ENCODE measurements at places on chromosomes 3 and 15. TPM values are rescaled to one million over a fixed set of nuclear protein-coding genes. Genes with fewer than 3 reads are reported as not detected.
A peak's percentile ranks its signal among the peaks of the same experiment; 100 is the strongest.

GRCh38 chr3:14300721-14301399 lies 101.5 kb upstream of the SLC6A6 start:
- DNase-seq, result peak; percentile 81

GRCh38 chr3:116140100-116140689 lies 305.1 kb downstream of the LSAMP start:
- DNase-seq, result no peak

DNA sequence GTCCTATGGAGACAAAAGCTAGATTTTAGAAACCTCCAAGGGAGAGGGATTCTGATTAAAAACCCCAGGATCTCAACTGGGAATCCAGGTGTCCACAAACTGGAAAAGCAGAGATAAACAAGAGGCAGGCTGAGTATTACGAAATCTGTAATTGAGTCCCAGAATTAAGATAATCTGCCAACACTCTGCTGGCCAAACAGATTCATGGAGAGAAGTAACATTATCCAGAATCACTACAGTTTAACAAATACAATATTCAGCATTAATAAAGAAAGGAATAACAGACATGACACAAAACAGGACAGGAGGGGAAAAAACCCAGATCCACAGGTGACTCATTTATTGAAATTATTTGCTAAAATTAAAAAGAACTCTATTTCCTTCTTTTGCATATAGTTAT lies 227.2 kb upstream of the NANOGP8 start:
- DNase-seq, result no peak

MORF4L1 gene
- 330 TPM for total RNA-seq

DNA sequence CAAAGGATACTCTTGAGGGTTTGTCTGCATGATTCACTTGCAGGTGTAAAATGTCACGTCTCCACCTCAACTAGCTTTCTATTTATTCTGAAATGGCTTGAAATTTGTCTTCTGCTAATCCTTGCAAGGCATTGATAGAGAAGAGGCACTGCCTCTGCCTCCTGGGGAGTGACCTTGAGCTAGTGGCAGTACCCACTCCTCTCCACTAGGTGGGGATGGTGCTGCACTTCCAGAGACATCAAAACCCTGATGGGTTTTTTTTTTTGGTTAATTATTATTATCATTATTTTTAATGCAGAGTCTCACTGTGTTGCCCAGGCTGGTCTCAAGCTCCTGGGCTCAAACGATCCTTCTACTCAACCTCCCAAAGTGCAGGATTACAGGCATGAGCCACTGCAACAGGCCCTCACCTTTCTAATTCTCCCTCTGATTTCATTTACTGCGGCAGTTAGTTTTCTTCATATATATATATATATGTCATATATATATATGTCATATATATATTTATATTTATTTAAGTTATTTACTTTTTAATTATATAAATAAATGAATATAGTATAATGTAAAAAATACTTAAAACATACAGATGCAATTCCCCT lies 117.6 kb upstream of the EIF1B start:
- no peak for DNase-seq

C3orf85 gene
- not detected for total RNA-seq

SERPINI2 gene
- total RNA-seq, result 2.2 TPM

DNA sequence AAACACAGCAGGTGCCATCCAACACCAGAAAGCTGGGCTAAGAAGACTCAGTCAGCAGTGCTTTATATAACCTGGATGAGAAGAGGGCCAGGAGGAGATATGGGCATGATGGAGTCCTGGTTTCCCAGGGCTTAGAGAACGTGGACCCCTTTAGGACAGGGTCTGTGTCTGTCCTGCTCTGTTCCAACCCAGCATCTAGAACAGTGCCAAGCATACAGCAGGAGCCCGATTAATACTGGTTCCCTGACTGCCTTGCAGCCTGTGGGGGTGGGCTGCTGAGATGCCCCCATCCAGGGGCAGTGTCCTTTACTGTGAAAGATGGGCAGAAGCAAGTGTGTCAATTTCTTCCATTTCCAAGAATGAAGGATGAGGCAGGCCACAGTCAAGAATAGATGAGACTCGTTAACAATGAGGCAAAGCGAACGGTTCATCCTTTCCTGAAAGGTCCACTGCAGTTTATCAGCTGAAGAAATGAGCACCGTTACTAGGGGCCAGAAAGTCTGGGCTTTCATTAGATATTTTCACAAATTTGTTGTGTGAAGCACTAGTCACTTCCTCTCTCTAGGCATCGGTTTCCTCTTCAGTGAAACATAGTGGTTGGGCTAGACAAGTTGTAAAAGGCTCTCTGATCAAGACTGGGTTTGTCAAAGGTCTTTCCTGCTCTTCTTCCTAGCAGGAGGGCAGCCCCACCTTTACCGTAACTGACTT lies 72.0 kb upstream of the HERC1 start:
- DNase-seq, result no peak

ADCY5 gene
- 105 TPM for total RNA-seq

DNA sequence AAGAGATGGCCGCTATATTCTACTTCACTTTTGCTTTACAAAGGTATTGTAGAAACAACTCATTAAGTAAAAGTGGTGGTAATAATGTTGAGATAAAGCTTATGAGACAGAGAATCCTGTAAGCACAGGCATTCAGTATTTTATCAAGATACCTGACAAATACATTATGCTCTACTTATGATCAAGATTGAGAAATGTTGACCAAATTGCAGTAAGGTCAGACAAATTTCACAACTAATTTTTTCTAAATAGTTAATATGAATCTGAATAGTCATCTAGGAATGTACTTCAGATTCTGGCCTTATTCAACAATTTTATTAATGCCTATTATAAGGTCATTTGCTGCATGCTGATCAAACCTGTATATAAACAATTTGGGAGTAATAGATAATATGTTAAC lies 95.1 kb upstream of the MBNL1 start:
- no peak for DNase-seq

DNA sequence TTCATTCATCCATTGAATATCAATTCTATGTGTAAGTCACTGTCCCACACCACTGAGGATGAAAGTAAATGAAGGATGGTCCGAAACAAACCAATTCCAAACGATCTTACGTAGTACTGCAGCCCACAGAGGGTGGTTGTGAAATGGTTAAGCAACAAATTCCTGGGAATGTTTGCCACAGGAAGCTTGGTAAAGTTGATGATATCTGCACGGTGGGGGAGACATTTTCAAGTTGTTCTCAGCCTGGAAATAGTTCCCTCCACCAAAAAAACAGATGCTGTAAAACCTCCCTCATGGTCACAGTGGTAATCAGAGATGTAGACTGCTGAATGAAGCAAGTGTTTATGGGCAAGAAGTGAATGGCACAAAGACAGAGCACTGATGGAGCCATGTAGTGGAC lies 35.9 kb upstream of the BNC1 start:
- DNase-seq, result no peak

ADPRH gene
- total RNA-seq, result 9.7 TPM

DNA sequence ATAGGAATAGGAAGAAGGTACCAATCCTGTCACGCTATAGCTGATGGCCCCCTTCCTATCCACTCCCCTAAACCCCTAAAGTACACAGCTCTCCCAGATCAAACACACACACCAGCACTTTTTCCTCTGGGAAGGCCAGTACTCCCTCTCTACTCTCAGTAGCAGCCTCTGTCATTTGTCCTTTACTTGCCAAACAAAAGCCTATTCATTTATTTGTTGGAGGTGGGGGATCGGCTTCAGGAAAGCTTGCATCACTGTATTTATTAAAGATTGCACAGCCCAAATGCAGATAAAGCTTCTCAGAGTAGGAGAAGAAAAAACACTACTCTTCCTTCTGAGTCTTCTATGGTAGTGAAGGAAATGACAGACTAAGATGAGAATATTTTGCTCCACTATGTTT lies 429.7 kb upstream of the RASGRP1 start:
- DNase-seq, result no peak

- no peak for DNase-seq
Observed at GRCh38 chr3:14423197-14423743, 20.9 kb downstream of the SLC6A6 start.

WDR76 gene
- 3.7 TPM for total RNA-seq

GRCh38 chr3:99861216-99861615 lies 43.6 kb downstream of the CMSS1 start:
- DNase-seq, result no peak

C3orf20 gene
- total RNA-seq, result not detected

- DNase-seq, result no peak
Observed at GRCh38 chr3:5069627-5070026, 52.5 kb upstream of the ARL8B start.

PRKAR2A gene
- total RNA-seq, result 28.5 TPM

DNA sequence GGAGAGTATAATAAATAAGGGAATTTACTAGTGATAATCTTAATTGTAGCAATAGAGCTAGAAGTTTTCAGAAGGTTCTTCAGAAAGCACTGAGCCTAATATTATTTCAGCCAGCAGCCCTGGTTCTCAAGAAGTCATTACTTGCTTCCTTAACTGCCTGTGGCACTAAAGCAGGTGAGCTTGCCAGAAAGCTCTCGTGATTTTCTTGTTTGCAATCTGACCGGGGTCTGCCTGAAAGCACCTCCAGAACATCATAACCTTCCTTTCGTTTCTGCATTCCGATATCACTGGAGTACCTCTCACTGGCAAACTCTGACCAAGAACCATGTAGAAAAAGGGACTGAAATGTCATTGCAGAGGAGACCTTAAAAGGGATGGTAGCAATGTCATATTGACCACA lies 510.3 kb downstream of the ZIC1 start:
- DNase-seq, result no peak

- no peak for DNase-seq
Observed at GRCh38 chr3:62462104-62462762, 88.9 kb upstream of the FEZF2 start.

- no peak for DNase-seq
Observed at GRCh38 chr15:50146632-50147031, 27.6 kb upstream of the ATP8B4 start.

DNA sequence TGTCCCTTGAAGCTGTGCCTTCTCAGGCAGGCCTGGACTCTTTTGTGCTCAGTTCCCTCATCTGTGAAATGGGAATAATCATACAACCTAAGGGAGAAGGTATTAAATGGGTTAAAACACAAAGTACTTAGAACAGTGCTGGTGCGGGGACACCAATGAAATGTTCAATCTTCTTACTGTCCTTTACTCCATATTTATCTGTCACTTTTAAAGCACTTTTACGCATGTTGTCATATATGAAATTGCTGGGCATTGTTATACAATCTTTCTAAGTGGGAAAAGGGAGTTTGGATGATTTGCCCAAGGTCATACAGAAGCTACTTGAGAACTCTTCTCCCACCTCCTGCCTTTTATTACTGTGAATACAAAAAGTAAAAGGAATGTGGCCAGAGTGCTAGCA lies 87.8 kb upstream of the PSMD6 start:
- no peak for DNase-seq

- DNase-seq, result no peak
Observed at GRCh38 chr15:75038231-75038630, 14.8 kb downstream of the PPCDC start.

FHIT gene
- total RNA-seq, result 11.0 TPM

DNA sequence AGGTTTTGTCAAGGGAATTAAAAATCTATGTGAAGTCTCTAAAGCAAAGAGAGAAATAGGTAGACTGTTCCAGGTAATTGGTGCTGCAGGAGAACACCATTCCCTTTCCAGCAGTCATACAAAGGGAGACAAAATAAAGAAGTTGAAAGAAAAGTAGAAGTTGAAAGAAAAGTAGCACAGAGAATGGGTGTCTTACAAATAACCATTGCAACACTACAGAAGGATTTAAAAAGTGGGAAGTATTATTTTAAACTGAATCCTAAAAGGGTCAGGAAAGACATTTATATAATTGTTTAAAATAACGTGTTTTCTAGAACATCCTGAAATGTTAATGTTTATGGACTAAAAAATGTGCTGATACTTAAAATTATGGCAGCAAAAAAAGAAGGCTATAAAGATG lies 223.8 kb downstream of the RSRC1 start:
- no peak for DNase-seq

GRCh38 chr15:78976691-78977090 lies 31.8 kb upstream of the CTSH start:
- no peak for DNase-seq

GRCh38 chr3:49873623-49874022 lies 3.9 kb upstream of the CAMKV start:
- no peak for DNase-seq

DNASE1L3 gene
- total RNA-seq, result 1.5 TPM

DNA sequence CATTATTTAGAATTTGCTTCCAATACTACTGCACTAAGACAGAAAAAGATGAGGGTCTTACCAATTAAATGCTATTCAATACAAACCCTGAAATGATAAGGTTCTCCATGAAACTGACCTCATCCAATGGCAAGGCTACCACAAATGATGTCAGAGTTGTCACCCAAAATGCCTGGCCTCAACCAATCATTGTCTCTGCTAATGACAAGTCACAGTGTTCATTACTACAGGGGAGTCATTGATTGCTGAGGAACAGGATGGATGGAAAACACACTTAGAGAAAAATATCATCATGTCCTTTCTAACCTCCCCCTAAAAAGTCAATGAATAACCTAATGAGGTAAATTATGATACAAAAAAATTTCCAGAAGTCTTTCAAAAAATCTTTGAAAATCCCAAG lies 91.0 kb downstream of the FOXP1 start:
- DNase-seq, result no peak

CSTA gene
- 2.6 TPM for total RNA-seq
